NCI-H1930 (cell line): ENCODE measurements at places on chromosomes 7 and 10.

GRCh38 chr7:82444220-82444909, 788 bp upstream of the CACNA2D1 start:
- DNase-seq = no peak

DNA sequence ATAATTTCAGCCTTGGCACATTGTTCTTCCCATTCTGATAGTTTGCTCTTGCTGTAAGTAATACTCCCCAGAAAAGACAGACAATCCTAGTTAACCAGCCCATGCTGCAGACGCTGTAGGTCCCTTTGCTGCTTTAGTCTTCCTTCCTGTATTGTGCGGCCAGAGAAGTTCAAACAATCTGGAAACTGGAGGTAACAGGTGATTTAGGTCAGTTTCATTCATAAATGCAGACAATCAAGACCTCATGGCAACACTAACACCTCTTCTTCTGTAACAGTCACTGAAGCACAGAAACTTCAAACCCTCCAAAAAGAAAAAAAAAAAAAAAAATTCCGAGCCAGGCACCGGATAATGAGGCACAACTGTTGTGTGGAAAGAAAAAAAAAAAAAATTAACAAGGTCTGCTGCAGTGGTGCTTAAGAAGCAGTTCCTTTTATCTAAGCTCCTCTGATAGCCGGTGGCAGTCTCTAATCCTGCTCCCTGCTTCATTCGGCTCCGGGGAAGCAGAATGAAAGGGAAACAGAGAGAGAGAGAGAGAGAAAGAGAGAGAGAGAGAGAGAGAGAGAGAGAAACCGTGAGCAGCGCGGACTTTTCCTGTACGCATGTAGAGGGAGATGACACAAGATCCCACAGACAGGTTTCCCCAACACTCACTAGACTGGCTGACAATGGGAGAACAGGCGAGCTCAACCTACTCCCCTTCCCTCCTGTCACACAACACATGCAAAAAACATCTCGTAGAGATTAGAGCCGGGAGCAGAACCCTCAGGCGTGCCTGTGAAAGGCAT, at the start of gene SEMA3A:
TSS of gene SEMA3A (minus strand) at position 306 of the 788 bp plus-strand sequence. CDS start at position 103, 203 bp downstream.
- DNase-seq = no peak

- DNase-seq = no peak
Measured at GRCh38 chr7:28169230-28169629, 11.4 kb downstream of the JAZF1 start.

GRCh38 chr7:64876792-64877713, 26.0 kb upstream of the ZNF273 start:
- DNase-seq = peak; percentile 84

DNA sequence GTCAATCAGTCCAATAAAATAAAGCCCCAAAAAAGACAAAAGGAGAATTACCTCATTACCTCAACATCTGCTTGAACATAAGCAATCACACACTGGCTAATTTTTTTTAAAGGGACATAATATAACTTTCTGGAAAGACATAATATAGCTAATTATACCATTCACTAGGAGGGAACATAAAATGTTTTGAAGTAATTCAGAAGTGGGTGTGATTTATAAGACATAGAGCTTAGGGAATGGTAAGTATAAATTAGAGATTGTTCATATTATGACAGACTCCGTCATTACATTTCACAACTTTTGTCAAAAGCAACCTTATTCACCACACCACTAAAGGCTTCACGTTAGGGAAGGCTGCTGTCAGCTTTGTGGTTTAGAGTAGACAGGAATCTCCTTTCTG, 3.8 kb downstream of the SHTN1 start:
- DNase-seq = no peak

- no peak for DNase-seq
Measured at GRCh38 chr10:119133949-119134348, 30.0 kb downstream of the DENND10 start.

- DNase-seq = no peak
Measured at GRCh38 chr7:26485367-26485934, 193.8 kb downstream of the SNX10 start.

DNA sequence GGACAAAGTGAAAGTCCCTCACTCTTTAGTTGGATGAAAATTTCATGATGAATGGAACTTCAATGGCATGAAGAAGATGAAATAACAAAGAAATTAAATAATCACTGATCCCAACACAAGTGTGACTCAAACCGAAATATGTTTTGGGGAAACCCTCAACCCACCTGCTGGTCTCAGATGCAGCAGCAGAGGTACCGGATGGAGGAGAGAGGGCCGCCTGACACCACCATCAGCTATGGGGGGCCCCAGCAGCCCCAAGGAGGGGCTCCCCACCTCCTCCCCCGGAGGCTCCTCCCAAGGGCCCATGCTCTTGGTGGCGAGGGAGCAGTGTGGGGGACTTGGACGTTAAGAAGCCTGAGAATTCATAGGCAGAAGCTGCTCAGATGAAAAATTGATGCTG, 137.2 kb upstream of the ADARB2 start:
- no peak for DNase-seq

- no peak for DNase-seq
Measured at GRCh38 chr10:62047960-62048383, 146.5 kb downstream of the ARID5B start.

- no peak for DNase-seq
Measured at GRCh38 chr10:49347827-49348226, 48.1 kb downstream of the DRGX start.

- no peak for DNase-seq
Measured at GRCh38 chr10:61592581-61592980, 70.1 kb upstream of the CABCOCO1 start.

DNA sequence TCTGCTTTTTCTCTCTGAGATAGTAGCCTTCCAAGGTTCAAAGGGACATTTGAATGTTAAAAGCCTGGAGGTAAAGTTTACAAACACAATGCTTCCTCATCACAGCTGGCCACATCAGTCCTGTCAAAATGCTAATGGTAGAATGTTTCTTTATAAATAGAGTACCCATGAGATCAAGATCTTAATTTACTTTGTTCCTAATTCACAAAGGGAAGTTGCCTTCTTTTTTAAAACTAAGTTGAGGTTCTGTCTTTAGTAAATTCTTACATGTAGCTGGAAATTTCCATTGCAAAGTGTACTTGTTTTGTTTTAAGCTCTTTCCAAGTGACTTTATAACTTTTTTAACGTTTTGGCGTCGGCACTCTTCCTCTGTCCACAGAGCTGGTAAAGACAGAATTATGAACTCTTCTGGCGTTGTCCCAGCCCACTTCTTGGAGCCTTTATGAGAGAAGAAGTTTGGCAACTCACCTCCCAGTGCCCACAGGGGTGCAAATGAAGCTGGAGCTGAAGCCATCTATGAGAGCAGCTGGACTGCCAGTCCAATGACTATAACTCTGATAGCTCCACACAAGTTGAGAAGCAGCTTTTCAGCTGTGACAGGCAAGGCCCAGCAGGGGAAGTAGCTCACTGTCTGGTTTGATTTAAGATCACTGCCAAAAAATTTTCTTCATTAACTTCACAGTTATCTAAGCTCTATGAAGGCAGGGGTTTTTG, 23.3 kb downstream of the FZD1 start:
- no peak for DNase-seq

DNA sequence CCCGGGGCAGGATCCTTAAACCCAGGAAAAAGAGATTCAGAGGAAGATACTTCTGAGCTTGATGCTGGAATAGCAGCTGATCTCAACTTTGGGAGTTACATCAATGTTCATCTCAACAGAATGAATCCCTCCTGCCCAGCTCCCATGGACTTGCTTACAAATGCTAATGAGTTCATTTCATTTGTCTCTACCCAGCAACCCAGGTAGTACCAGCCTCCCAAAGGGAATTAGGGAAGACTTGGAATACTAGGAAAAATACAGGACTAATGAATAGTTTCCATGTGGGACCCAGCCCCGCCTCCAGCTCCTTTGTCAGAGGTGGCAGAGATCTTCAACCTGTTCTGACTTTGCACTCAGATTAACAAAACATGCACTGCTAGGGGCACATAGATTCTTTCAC, 22.1 kb upstream of the TCF7L2 start:
- no peak for DNase-seq

- no peak for DNase-seq
Measured at GRCh38 chr7:50335795-50336754, 31.6 kb downstream of the IKZF1 start.

DNA sequence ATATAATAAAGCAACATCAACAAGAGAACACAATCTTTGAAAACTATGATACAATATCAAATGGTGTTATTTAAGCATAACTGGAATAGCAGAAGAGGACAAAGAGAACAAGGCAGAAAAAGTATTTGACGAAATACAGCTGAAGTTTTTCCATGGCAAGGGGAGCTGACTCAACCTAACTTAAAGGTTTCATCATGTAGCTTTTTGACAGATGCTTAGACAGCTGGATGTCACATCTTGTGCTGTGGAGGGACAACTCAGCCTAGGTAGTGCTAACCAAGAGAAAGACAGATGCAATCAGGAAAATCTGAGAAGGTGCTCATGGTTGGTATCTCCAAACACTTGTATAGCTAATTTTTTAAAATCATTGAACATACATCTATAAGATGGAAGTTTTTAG, 208.2 kb downstream of the TFEC start:
- no peak for DNase-seq

- no peak for DNase-seq
Measured at GRCh38 chr10:66862687-66863258, 63.1 kb upstream of the LRRTM3 start.

GRCh38 chr7:116924741-116925140, 28.6 kb upstream of the ST7 start:
- no peak for DNase-seq
